IMR-90 (cell line): ENCODE measurements at places on chromosomes 3 and 15. TPM values are rescaled to one million over a fixed set of nuclear protein-coding genes. Genes with fewer than 3 reads are reported as not detected.
A peak's percentile ranks its signal among the peaks of the same experiment; 100 is the strongest.

GRCh38 chr15:29682361-29682760, 139.9 kb downstream of the TJP1 start:
- DNase-seq, result no peak

The IL17RD gene
- total RNA-seq, result 0.72 and 0.83 TPM in 2 replicates

GRCh38 chr3:82229397-82229796, 468.0 kb upstream of the GBE1 start:
- DNase-seq, result no peak

GRCh38 chr3:183774631-183775030, 50.7 kb downstream of the MAP6D1 start:
- peak; percentile 81 for DNase-seq

The COL8A1 gene
- total RNA-seq, result 109 and 119 TPM in 2 replicates

The MRPL46 gene
- total RNA-seq, result 14.2 and 16.4 TPM in 2 replicates

DNA sequence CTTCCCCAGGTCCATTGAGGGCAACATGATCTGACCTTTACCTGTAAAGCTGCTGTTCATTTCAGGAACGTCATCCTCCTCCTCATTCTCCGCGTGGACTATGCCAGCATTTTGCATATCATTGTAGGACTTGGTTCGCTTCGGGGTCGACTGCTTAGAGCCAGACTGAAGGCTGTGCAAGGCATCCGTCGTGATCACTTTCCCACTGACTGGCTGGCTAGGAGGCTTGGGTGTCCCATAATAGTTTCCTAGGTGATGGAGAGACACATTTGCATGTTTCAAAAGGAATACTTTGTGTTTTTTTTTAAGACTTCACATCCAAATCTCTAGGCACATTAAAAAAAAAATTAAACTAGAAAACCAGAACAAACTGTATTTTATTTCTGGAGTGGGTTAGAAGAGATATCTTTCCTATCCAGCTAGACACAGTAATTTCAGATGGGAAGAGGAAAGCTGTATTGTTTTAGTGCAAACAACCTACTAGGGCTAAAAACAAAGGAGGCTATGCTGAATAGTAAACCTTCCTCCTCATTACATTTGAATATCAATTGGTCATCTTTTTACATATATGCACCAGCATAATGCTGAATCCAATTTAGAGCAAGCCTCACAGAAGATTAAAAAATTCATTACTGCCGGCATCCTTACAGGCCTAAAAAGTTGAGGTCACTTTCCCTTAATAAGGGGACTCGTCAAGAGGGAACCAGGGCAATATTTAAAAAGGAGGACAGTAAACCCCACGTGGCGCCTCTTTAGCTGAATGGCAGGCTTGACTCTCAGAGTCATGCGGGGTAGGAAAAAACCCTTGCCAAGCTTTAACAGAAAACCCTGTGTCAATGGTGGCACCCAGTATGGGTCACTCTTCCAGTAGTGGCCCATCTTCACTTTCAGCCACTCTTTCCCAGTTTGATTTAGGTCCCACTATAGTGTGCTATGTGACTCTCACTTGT, 559.9 kb downstream of the MAGI1 start:
- DNase-seq, result no peak

The LRRC2 gene
- 4.1 and 4.7 TPM in 2 replicates for total RNA-seq

DNA sequence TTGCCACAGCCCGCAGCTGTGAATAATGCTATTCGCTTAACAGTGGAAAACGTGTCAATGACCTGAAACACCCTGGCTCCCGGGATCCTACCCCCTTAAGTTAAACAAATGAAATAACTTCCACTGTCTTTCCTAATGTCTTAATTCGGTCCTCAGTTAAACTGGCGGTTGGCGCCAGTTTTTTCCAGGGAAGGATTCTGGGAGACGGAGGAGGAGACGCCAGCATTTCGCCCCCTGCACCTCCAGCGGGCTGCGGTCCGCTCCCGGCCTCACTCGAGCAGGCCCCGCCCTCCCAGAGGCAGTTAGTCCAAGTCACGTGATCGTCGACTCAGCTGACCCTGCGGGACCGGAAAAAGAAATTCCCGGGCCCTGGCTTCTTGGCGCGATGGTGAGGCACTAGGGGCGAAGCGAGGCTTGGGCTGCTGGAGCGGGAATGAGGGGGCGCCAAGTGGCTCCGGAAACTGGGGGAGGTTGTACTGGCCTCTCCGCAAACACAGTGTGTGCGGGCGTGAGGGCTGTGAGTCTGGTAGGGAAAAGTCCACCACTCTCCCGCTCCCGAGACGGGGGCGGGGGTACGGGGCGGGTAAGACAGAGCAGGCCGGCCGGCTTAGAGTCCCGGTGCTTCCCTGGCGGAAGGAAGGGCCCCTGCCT, at the start of gene COMMD4:
Gene COMMD4 (plus strand): TSS at position 359 of the 651 bp plus-strand sequence. CDS start 27 bp downstream, at position 386.
- peak; percentile 95 for DNase-seq

- DNase-seq, result peak; percentile 29
Measured at GRCh38 chr3:158127250-158128219, 17.6 kb downstream of the RSRC1 start.

- DNase-seq, result peak; percentile 80
Measured at GRCh38 chr15:51375966-51376640, 34.6 kb downstream of the GLDN start.

The CEMIP gene
- 51.9 and 63.8 TPM in 2 replicates for total RNA-seq

DNA sequence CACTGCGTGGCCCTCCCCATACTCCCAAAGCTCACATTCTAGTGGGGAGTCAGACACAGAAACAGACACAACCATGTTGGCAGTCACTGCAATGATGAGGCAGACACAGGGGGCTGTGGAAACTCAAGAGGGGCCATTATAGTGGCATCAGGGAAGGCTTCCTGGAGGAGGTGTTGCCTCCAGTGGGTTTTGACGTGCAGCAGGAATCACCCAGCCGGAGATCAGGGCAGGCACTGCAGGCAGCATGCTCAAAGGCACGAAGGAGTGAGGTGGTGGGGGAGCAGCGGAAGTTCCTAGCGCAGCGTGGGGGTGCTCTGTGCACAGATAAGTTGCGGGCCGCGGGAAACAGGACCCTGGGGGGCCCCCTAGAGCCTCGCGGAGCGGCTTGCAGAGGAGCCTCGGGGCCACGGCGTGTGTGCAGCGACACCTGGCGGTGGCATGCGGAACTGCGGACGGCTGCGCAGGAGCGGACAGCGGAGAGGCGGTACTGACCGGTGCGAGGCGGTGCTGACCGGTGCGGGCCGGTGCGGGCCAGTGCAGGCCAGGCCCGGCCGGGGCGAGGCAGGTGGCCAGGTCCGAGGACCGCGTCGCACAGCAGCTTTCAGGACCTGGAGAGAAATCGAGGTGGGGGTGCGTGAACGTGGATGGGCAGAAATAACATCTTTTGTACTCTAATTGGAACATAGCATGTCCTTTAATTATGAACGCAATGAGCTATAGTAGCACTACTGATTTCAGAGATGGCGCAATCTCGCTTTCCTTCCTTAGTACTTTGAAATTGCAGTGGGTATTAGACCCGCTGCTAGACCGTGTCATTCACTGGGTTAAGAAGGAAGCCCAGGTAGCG, 101.5 kb downstream of the FBLN2 start:
- peak; percentile 55 for DNase-seq

The CNTN4 gene
- total RNA-seq, result under 0.01 TPM in 2 replicates

- no peak for DNase-seq
Measured at GRCh38 chr3:93910097-93910496, 63.6 kb downstream of the PROS1 start.

The SHQ1 gene
- 19.4 and 28.6 TPM in 2 replicates for total RNA-seq

The GAP43 gene
- 0.36 and 0.56 TPM in 2 replicates for total RNA-seq

- no peak for DNase-seq
Measured at GRCh38 chr3:139473155-139473771, 3.1 kb downstream of the RBP2 start.

The ZWILCH gene
- 22.2 and 28.1 TPM in 2 replicates for total RNA-seq

DNA sequence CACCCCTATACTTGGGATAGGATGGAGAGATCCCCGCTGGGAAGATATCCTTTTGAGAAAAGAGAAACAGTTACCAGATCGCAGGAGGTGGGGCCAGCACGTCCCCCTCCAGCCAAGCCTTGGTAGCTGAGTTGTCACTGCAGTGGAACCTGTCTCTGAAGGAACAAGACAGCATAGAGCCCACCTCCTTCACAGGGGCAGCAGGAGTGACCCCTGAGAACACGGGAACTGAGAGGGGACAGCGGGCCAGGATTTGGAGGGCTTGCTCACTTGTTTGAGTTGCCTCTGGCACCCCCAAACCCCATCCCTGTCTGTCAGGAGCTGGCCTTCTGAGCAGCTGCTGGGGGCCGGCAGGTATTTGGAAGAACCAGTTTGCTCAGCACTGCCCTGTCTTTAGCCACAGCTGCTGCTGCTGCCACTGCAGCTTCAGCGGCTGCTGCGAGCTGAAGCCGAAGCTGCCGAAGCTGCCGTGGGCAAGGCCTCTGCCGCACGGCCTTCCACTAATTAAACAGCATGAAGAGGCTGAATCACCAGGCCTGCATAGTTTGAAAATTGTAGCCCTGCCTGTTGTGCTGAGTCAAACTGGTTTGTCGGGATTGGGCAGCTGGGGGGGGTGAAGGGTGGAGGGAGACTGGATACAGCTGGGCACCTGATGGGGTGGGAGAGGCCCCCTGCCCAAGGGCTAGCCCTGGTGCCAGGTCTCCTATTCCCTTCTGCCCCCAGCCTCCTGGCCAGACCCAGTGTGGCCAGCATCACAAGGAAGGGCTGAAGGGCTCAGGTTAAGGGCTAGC, 4.0 kb downstream of the EPHB3 start:
- peak; percentile 90 for DNase-seq

GRCh38 chr3:46849686-46850467, 13.4 kb downstream of the MYL3 start:
- no peak for DNase-seq

- DNase-seq, result no peak
Measured at GRCh38 chr3:188979248-188979647, 192.5 kb upstream of the TPRG1 start.

GRCh38 chr3:120214176-120214575, 70.8 kb downstream of the GPR156 start:
- DNase-seq, result no peak

- no peak for DNase-seq
Measured at GRCh38 chr3:190968616-190969015, 106.1 kb upstream of the GMNC start.

The PSMD6 gene
- total RNA-seq, result 91.8 and 144 TPM in 2 replicates

The CACNA2D2 gene
- total RNA-seq, result not detected in 2 replicates

DNA sequence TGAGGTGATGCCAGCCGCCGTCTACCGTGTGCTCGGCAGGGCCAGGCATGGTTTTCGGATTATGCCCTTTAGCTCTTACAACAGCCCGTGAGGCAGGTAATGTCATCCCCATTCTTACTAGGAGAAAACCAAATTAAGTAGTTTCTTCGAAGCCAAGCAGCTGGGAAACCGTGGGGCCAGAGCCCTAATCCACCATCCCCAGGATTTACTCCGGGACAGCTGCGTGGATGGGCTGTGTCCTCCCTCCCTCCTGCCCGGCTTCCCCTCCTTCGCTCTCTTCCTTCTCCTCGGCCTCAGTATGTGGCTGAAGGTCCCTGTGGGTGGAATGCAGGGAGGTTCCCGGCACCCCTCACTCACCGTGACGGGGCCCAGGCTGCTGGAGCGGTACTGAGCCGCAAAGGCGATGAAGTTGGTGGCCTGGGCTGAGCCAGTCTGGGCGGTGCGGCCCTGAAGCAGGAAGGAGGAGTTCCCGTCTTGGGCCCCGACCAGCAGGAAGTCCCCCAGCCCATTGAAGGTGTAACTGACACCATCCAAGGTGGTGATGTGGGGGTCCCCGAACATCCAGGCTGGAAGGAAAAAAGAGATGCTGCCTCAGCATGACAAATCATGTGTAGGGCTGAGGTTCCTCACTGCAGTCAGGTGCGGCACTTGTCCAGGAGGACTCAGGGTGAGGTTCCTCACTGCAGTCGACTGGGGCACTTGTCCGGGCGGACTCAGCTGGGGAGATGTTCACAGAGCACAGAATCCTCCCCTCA, 42.5 kb downstream of the MUC20 start:
- no peak for DNase-seq

- no peak for DNase-seq
Measured at GRCh38 chr3:17166369-17166768, 281.6 kb downstream of the PLCL2 start.

The LOXL1 gene
- total RNA-seq, result 146 and 148 TPM in 2 replicates

The LEO1 gene
- total RNA-seq, result 11.5 and 30.3 TPM in 2 replicates
